Adrenal gland (tissue), 19 donors: ENCODE measurements at places on chromosomes 4 and X. TPM values are rescaled to one million over a fixed set of nuclear protein-coding genes. Genes with fewer than 3 reads are reported as not detected.

- H3K36me3 ChIP-seq, result no peaks in the 10 kb centered on the region
- DNase-seq, result no peak
- H3K27me3 ChIP-seq, result no peaks in the 10 kb centered on the region
- H3K4me3 ChIP-seq, result no peak overlapping the region
- H3K4me1 ChIP-seq, result no peaks in the 10 kb centered on the region
These were observed 299.1 kb downstream of the EVC2 start for GRCh38 chr4:5409237-5409636.

DNA sequence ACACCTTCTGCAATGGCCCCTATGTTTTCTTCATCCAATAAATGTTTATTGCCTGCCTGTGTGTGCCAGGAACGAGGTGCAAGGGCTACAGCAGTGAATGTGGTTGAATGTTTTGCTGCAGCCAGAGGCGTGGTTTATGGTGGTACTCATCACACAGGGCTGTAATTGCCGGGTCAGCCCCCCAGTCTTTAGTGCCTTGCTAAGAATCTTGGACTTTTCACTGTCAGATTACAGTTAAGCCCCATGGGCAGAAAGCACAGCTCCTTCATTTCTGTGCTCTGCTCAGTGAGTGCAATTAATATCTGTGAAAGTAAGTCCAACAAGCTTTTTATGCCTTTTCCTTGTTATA lies 67.8 kb downstream of the TAPT1 start:
- peaks cover 6% of the 10 kb centered on the region for H3K4me1 ChIP-seq
- H3K27ac ChIP-seq, result no peak overlapping the region
- peaks cover 16% of the 10 kb centered on the region for H3K36me3 ChIP-seq
- H3K4me3 ChIP-seq, result no peak overlapping the region
- no peaks in the 10 kb centered on the region for H3K27me3 ChIP-seq
- no peak for DNase-seq

Gene UNC5C
- 4.7 TPM for polyA plus RNA-seq

Gene TBC1D8B
- polyA plus RNA-seq, result 12.0 TPM
